H9 (cell line): ENCODE measurements at places on chromosomes 7 and 10. TPM values are rescaled to one million over a fixed set of nuclear protein-coding genes. Genes with fewer than 3 reads are reported as not detected.

Gene HOXA4
- not detected in 2 replicates for total RNA-seq

DNA sequence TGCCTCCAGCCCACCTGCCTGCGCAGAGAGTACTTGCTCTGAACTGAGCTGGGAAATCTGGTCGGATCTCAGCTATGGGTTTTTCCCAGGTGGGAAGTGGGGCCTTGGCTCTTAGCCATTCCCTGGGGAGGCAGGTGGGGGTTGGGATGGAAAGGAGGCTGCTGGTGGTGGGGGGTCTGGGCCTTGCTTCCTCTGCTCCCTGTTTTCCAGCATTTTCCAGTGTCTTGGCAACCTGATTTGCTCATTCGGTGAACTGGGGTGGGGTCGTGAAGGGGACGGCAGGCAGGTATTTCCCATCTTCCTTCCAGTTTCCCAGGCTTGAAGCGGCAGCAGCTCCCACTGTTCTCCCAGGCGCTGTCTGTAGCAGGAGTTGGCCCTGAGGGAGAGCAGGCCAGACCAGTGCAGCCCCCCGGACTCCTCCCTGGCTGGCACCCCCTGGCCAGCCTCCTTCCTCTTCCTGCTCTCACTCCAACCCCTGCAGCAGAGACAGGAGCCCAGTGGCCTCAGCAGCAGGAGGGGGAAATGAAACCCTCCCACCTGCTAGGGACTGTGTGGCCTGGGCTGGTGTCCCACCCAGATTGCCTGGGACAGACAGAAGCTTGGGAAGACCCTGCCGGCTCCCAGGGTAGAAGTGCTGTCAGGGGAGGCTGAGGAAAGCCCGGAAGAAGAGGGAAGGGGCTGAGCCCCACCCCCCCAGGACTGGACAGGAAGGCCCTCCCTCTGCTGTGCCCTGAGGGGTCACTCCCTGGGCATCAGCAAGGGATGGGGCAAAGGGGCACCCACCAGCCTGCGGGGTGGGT lies 6.6 kb downstream of the TRIM8 start:
- H3K4me1 ChIP-seq = peaks cover 5% of the 10 kb centered on the region; the same call in 1 of the 2 replicates
- H3K36me3 ChIP-seq = peaks cover 28% of the 10 kb centered on the region
- no peaks in the 10 kb centered on the region for H3K27me3 ChIP-seq
- no peak overlapping the region for H3K27ac ChIP-seq

Gene CYP2C8
- total RNA-seq = 0.26 TPM in 1 of 2 replicates, not detected in the other

GRCh38 chr7:144941127-144941526 lies 105.3 kb upstream of the TPK1 start:
- H3K4me1 ChIP-seq = no peaks in the 10 kb centered on the region
- no peaks in the 10 kb centered on the region for H3K36me3 ChIP-seq
- H3K4me3 ChIP-seq = no peak overlapping the region
- H3K27ac ChIP-seq = no peak overlapping the region
- peak; percentile 73 for DNase-seq

GRCh38 chr10:96618653-96619052 lies 31.8 kb upstream of the TM9SF3 start:
- H3K36me3 ChIP-seq = no peaks in the 10 kb centered on the region
- no peak overlapping the region for H3K27ac ChIP-seq
- no peak overlapping the region for H3K4me3 ChIP-seq
- no peak for DNase-seq
- no peaks in the 10 kb centered on the region for H3K27me3 ChIP-seq

DNA sequence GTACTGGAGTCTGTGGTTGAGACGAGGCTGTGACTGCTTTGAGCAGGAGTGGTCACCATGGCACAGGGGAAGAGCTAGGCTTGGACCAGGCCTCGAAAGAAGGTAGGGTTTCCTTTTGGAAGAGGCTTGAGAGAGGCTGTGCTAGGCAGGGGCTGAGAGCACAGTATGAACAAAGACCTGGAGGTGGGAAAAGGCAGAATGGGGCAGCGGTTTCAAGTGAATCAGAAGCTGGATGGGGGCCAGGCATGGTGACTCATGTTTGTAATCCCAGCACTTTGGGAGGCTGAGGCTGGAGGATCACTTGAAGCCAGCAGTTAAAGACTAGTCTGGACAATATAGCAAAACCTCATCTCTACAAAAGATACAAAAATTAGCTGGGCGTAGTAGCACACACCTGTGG lies 65.9 kb downstream of the CLIP2 start:
- H3K4me1 ChIP-seq = no peaks in the 10 kb centered on the region
- no peak for DNase-seq
- H3K36me3 ChIP-seq = peaks cover 33% of the 10 kb centered on the region; the same call in 2 of the 3 replicates
- no peak overlapping the region for H3K27ac ChIP-seq
- H3K27me3 ChIP-seq = no peaks in the 10 kb centered on the region
- no peak overlapping the region; the same call in 2 of the 3 replicates for H3K4me3 ChIP-seq

GRCh38 chr10:113650172-113650571 lies 13.7 kb downstream of the NRAP start:
- no peak overlapping the region for H3K4me3 ChIP-seq
- no peaks in the 10 kb centered on the region for H3K27me3 ChIP-seq
- no peak overlapping the region for H3K27ac ChIP-seq
- DNase-seq = no peak
- no peaks in the 10 kb centered on the region for H3K36me3 ChIP-seq
- H3K4me1 ChIP-seq = no peaks in the 10 kb centered on the region

Gene NEUROD6
- not detected in 2 replicates for total RNA-seq

GRCh38 chr7:143289421-143289820 lies 1.3 kb downstream of the CASP2 start:
- no peak overlapping the region for H3K27ac ChIP-seq
- peaks cover 10% of the 10 kb centered on the region; the same call in 1 of the 2 replicates for H3K27me3 ChIP-seq
- DNase-seq = no peak

GRCh38 chr7:34064519-34065158 lies 159.3 kb downstream of the BMPER start:
- H3K4me1 ChIP-seq = peaks cover 18% of the 10 kb centered on the region; the same call in 1 of the 2 replicates
- H3K27ac ChIP-seq = no peak overlapping the region
- no peak for DNase-seq
- H3K36me3 ChIP-seq = no peaks in the 10 kb centered on the region

DNA sequence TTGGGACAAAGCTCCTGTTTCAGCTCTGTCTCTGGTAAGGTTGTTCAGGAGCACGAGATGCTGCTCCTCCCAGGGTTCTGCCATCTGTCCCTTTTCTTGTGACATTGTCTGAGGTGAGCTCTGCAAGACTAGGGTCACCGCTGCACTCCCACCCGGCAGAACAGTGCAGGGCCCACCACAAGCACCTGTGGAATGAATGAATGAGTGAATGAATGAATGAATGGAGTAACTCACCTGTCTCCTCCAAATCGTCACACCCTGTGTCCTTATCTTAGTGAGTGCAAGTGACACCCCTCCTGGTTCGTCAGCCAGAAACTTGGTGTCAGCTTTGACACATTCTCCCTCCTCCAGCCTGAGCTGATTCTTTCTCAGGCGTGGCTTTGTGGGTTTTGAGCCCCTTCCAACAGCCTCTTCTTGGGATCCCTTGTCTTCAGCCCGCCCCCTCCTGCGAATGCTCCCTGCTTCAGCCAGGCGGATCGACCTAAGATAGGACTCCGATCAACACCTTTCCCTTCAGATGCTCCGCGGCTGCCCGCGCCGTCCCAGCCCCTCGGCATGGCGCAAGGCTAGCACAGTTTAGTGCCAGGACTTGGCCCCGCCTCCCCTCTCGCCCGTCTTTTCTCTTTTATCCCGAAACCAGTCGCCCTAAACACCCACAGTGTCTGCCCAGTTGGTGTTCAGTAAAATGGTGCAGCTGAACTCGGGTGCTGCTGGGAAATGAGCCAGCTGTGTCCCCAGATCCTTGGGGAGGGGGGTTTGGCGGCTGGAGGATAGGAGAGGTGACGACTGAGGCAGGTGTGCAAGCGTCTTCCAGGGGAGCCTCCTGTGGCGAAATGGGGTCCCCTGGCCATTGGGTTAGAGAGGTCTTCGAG lies 89.3 kb downstream of the BEND7 start:
- peaks cover 12% of the 10 kb centered on the region for H3K27me3 ChIP-seq
- H3K27ac ChIP-seq = no peak overlapping the region
- no peaks in the 10 kb centered on the region for H3K36me3 ChIP-seq
- peak overlapping the region; percentile 74 for H3K4me3 ChIP-seq

Gene ACSM6
- 0.18 TPM in 1 of 2 replicates, not detected in the other for total RNA-seq

Gene OPALIN
- not detected in 2 replicates for total RNA-seq

Gene SLC26A3
- not detected in 2 replicates for total RNA-seq

Gene PRSS37
- not detected in 2 replicates for total RNA-seq

- H3K4me1 ChIP-seq = no peaks in the 10 kb centered on the region
- H3K27ac ChIP-seq = no peak overlapping the region
- DNase-seq = no peak
- peaks cover 41% of the 10 kb centered on the region for H3K36me3 ChIP-seq
Measured at GRCh38 chr7:12222889-12223579, 11.9 kb downstream of the TMEM106B start.

Gene IFIT1B
- not detected in 2 replicates for total RNA-seq

DNA sequence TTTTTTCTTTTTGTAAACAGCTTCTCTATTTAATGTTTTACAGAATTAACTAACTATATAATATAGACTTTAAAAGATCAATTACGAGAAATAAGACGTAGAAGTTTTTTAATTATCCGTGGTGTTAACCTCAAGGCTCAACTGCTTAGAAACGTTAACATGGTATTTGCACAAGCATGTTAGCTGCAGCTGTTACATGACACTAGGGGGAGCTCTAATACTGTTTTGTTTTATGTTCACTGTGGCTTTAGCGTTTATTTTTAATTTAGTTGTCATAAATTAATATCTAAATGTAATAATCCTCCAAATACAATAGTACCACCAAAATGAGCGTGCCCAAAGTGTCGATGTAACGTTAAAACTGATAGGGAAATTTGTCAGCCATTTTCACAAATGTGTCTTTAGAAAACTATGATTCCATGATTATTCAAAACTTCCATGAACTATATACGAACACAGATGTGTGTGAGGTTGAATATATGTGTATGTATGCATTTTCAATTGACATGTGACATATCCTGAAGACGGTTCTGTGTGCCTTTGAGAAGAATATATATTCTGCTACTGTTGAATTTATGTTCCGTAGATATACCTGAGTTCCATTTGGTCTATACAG lies 828.8 kb upstream of the MBL2 start:
- peaks cover 3% of the 10 kb centered on the region; the same call in 1 of the 2 replicates for H3K4me1 ChIP-seq
- no peak overlapping the region for H3K4me3 ChIP-seq
- no peak overlapping the region for H3K27ac ChIP-seq
- DNase-seq = no peak
- no peaks in the 10 kb centered on the region for H3K27me3 ChIP-seq

GRCh38 chr10:97684866-97685394 lies 2.1 kb downstream of the AVPI1 start:
- H3K36me3 ChIP-seq = no peaks in the 10 kb centered on the region; the same call in 1 of the 3 replicates
- H3K4me1 ChIP-seq = peaks cover 4% of the 10 kb centered on the region; the same call in 1 of the 2 replicates
- no peak overlapping the region for H3K27ac ChIP-seq
- H3K4me3 ChIP-seq = no peak overlapping the region

DNA sequence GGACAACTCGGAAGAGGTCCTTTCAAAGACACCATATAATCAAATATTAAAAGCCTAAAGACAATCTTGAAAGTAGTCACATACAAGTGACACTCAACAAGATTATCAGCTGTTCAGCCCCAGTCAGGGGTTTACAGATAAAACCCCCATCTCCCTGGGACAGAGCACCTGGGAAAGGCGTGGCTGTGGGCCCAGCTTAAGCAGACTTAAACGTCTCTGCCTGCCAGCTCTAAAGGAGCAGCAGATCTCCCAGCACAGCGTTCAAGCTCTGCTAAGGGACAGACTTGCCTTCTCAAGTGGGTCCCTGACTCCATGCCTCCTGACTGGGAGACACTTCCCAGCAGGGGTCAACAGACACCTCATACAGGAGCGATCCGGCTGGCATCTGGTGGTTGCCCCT lies 18.0 kb downstream of the CDCA7L start:
- H3K27me3 ChIP-seq = no peaks in the 10 kb centered on the region
- peaks cover 15% of the 10 kb centered on the region for H3K36me3 ChIP-seq
- H3K4me1 ChIP-seq = no peaks in the 10 kb centered on the region
- H3K4me3 ChIP-seq = no peak overlapping the region

GRCh38 chr7:151338809-151339208 lies 2.8 kb upstream of the NUB1 start:
- H3K36me3 ChIP-seq = peaks cover 2% of the 10 kb centered on the region; the same call in 1 of the 2 replicates
- H3K27me3 ChIP-seq = peaks cover 2% of the 10 kb centered on the region; the same call in 1 of the 2 replicates
- H3K4me3 ChIP-seq = no peak overlapping the region
- H3K4me1 ChIP-seq = no peaks in the 10 kb centered on the region
- H3K27ac ChIP-seq = no peak overlapping the region
- no peak for DNase-seq
